ENCODE measurements at places on chromosomes 11 and 22.
A peak's percentile ranks its signal among the peaks of the same experiment; 100 is the strongest.

- DNase-seq = no peak
Measured at GRCh38 chr22:27882507-27883290, 36.4 kb downstream of the PITPNB start.

DNA sequence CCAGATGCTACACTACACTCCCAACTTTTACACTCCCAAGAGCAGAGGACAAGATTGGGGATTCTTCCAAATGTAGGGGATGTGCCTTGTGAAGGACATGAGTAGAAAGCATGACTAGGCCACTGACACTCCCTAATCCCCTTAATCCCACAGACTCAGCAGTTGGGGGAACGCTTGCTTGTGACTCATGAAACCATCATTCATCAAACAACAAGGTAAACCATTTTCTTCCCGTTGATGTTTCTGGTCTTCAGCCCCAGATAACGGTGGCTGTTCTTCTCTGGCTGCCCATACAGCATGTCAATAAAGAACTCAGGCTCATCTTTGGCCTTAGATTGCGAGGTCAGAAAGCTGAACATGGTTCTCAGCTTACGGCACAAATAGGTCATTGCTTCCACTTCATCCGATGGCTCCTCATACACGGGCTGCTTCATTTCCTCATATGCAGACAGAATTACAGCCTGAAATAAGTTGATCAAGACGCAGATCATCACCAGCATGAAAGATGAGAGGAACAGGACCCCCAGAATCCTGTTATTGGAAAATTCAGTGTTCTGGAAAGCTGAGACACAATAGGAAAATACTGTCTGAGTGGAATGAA lies 6.4 kb upstream of the CDPF1 start:
- peak; percentile 82 for DNase-seq

DNA sequence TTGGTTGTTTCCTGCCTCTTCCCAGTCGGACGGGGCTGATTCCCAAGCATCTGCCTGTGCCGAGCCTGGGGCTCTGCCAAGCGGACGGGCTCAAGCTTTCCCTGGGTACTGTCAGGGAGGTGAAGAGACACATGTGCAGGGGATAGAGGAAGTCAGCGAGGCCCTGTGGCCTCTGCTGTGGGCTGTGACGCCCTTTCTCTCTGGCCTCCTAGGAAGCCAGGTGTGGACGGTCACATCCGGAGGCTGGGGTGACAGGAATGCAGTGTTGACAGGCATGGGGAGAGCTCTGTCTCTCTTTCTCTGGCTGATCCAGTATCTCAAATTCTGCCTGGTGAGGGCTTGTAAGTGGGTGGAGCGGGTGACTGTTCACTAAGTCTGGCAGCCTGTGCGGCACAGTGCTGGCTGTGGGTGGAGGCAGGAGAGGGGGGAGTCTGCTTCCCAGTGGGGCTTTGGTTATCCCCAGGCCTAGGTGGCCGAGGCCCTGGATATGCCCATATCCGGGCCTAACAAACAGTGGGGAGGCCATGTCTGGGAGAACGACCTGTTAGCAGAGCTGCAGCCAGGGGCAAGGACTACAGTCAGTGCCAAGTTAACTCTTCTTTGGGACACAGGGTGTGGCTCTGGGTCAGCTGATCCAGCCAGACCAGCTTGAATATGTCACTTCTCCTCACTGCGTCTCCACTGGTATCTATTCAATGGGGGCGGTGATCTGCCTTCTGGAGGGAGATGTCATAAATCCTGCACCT lies 1.9 kb downstream of the KCTD17 start:
- DNase-seq = no peak

- DNase-seq = no peak
Measured at GRCh38 chr22:44399906-44400762, 87.4 kb upstream of the SHISAL1 start.

GRCh38 chr11:128727320-128727719 lies 33.4 kb downstream of the FLI1 start:
- no peak for DNase-seq

GRCh38 chr22:36315325-36315724 lies 62.4 kb downstream of the APOL1 start:
- no peak for DNase-seq

DNA sequence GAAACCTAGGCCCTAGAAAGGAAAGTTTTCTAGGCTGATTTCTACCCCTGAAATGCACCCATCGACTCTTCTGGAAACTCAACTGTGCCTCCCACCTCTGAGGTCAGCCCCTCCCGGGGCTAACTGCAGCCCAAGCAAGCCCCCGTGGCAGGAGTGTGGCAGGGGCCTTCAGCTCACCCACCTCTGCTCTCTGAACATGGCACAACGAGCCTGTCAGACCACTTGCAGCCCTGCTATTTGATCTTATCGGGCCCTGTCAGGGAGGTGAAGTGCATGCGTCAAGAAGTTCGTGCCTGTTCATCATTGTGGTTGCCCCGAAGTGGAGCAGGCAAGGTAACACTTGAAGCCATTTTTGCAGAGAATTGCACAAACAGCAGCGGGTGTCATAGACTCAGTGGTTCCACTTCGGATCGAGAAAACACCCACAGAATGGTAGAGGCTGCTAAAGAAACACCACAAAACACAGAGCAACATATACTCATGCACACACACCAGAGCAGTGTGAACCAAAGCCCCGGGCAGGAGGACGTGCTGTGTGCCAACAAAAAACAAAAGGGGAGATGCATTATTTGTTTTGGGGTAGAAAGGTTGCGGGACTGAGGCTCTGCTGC lies 262.7 kb downstream of the ETS1 start:
- DNase-seq = no peak

DNA sequence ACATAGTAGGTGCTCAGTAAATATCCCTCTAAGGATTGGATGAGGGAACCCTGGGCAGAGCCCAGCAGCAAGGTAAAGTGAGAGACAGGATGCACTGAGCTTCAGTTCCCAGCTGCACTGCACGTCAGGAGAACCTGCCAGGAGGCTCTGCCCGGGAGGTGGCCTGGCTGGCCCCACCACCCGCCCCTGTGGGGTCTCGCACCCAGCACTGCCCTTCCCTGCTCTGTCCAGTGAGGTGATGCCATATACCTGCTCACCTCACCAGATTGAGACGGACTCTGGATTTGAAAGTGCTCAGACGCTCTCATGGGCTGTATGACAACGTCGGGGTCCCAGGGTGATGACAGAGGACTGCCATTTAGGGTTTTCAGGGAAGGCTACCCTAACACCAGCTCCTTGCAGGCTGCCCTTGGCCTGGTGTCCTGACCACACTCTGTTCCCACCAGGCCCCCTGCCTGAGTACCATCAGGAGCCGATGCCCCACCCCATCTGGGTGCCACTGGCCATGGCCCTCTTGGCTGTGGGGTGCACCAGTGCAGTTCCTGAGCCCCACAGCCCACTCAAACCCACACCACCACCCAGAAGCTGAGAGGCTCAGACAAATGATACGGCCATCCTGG lies 61.7 kb upstream of the FGF3 start:
- no peak for DNase-seq

- peak; percentile 91 for DNase-seq
Measured at GRCh38 chr11:46294365-46295309, 17.2 kb downstream of the CREB3L1 start.

DNA sequence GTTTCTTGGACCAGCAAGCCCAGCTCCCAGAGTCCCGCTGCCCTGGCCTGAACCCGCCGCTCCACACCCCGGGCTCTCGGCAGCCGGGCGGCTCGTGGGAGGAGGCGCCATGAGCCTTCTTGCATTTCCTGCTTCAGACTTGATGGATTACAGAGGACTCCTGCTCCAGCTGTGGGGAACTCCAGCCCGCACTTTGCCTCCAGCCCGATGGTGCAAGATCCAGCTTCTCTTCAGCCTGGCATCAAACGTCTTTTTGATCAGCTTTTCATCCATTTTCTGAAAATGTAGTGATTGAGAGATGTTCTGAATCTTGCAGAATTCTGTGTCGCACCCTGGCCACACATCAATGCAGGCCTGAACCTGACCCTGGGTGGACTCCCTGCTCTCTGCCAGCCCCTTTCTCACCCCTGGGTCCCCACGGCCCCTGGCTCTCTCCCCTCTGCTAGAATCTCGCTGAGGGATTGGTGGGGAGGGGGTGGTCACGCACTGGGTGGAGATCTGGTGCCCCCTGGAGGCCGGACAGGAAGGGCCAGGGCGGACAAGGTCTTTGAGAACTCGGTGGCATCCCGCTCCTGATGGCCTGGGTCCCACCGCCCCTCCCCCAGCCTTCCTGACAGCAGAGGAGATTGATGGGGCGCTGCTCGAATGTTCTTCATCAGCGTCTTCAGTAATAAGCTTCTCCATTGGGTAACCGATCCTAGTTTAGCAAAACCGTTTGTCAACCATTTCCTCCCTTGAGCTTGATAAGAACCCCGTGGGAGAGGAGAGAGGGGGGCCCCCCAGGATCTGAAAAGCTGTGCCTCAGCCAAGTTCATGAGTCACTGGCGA lies 12.1 kb upstream of the NFAM1 start:
- DNase-seq = peak; percentile 89

GRCh38 chr11:65136515-65137096 lies 2.3 kb upstream of the SYVN1 start:
- no peak for DNase-seq

GRCh38 chr22:38397189-38398085 lies 57.6 kb downstream of the KCNJ4 start:
- DNase-seq = peak; percentile 37

- DNase-seq = no peak
Measured at GRCh38 chr22:20234760-20235388, 33.2 kb downstream of the RTN4R start.

GRCh38 chr11:6693342-6694228 lies 10.4 kb upstream of the MRPL17 start:
- peak; percentile 97 for DNase-seq

GRCh38 chr11:57791321-57792059 lies 29.9 kb downstream of the CTNND1 start:
- no peak for DNase-seq

- DNase-seq = no peak
Measured at GRCh38 chr11:59528711-59529110, 17.4 kb downstream of the OR4D9 start.

- DNase-seq = peak; percentile 57
Measured at GRCh38 chr11:44950625-44951476, at the start of gene TP53I11. Gene TP53I11, minus strand, starts transcription at chr11:44950883. Its CDS starts 12,548 bp downstream, at chr11:44938335.
